ENCODE measurements at places on chromosomes 3 and 15.

DNA sequence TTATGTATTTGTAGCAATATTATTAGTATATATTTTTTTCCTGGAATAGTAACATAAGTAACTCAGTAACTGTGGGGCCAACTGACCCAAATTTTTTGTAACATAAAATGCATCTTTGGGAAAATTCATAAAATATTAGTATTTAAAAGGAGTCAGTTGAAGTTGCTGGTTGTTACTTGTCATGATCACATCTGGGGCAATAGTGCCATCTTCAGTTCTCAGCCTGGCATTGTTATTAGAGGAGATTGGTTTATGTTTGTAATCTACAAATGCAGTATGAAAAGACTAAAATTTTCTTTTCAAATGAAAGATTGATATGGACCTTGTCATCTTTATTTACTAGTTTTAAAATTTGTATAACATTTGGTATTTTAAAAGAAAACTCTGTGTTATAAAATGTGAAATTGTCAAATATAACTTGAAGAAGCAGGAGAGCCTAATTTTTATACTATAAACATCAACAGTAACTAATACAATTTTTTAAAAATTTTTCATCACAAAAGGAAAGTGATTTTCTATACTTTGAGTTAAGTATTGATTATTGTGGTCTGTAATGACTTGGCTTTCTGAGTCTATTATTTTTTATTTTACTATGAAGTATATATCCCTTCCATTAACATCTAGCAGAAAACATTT is 38.8 kb upstream of the MLF1 start:
- DNase-seq, result no peak

DNA sequence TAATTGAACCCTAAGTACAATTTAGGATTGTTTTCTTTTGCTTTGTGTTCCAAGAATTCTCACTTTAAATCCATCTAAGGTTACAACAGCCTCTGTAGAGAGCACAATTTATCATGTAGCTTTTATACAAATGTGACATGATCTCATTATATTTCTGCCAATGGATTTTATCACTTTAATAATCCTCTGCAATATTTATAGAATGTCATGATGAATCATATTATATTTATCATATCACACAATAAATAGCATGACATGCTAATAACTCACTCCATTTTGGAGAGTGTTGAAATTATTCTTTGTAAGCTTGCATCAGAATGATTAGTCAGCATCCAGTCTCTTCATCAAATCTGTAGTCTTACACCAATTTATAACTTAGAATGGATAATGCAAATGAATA is 280.6 kb upstream of the ZNF717 start:
- DNase-seq, result no peak

GRCh38 chr3:58874795-58875194 is 175.0 kb downstream of the CFAP20DC start:
- no peak for DNase-seq

GRCh38 chr15:83250781-83251180 is 33.7 kb downstream of the BNC1 start:
- DNase-seq, result no peak

GRCh38 chr15:43134157-43134635 is 810 bp downstream of the TMEM62 start:
- no peak for DNase-seq

DNA sequence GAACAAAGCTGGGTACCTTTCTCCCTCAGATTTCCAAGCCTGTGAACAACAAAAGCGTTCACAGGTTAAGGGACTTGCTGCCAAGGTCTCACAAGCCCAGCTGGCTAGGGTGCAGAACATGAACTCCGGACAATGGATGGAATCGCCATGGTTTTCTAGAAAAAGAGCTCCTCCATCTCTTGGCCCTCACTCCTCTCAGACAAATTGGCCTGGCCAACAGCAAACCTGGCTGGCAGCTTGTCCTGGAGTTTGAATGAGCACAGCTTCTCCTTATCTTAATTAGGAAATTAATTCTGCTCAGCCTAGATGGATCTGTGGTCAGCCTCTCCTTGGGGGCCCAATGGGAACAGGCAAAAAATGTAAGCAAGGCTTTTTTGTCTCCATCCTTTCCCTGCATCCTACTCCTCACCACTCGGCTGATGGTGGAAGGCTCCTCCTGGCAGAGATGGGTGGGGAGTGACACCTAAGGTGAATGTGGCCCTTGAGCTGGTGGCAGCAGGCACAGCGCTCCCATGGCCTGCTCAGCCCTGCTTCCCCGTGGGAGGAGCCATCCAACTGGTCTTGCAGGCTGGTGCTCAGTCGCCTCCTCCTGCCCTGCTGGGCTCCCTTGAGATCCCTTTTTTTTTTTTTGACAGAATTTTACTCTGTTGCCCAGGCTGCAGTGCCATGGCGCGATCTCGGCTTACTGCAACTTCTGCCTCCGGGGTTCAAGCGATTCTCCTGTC is 5.8 kb downstream of the KLHL25 start:
- DNase-seq, result no peak
